ENCODE measurements at places on chromosomes 1 and 21.

- DNase-seq, result no peak
Measured at GRCh38 chr1:61606448-61607312, 118.3 kb downstream of the TM2D1 start.

DNA sequence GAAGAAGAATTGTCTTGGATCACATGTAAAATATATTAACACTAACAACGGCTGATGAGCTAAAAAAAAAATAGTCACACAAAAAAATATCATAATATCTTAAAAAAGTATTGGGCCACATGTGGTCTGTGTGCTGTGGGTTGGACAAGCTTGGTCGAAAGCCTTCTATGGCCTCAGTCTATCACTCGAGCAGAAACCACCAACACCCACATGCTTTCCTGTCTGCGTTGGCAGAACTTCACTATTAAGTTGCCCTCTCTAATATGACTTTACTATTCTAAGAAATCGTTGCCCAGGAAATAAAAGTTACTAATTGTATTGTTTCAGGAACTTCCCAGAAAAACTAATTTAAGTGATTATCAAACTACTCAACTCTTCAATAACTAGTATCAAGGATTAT, 28.2 kb upstream of the ETS2 start:
- DNase-seq, result no peak

DNA sequence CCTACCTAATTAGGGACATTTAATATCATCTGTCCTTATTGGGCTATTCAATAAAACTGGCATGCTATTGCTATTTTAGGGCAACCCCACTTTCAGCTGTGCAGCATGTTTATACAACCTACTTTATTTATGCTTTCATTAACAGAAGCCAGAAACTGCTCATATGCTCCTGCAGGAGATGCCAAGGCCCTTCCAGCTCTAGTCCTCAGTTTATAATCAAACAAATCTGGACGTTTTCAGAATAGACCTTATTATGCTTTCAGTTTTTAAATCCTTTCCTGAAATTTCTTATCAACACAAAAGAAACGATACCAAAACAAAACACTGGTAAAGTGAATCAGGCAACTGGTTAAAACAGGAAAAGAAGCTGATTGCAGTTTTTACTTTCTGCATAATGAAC, 53.2 kb downstream of the PTGS2 start:
- DNase-seq, result no peak

GRCh38 chr1:25550155-25550506, 6.7 kb downstream of the LDLRAP1 start:
- DNase-seq, result no peak

GRCh38 chr1:190474010-190474409, 3.7 kb downstream of the BRINP3 start:
- no peak for DNase-seq
